ENCODE measurements at places on chromosomes 7 and 10.

- DNase-seq: no peak
Measured at GRCh38 chr7:8913682-8914081, 480.3 kb downstream of the NXPH1 start.

- no peak for DNase-seq
Measured at GRCh38 chr7:128030654-128031611, at the start of gene LRRC4. Gene LRRC4 (minus strand): TSS chr7:128031437. CDS start chr7:128030640, 797 bp downstream.

DNA sequence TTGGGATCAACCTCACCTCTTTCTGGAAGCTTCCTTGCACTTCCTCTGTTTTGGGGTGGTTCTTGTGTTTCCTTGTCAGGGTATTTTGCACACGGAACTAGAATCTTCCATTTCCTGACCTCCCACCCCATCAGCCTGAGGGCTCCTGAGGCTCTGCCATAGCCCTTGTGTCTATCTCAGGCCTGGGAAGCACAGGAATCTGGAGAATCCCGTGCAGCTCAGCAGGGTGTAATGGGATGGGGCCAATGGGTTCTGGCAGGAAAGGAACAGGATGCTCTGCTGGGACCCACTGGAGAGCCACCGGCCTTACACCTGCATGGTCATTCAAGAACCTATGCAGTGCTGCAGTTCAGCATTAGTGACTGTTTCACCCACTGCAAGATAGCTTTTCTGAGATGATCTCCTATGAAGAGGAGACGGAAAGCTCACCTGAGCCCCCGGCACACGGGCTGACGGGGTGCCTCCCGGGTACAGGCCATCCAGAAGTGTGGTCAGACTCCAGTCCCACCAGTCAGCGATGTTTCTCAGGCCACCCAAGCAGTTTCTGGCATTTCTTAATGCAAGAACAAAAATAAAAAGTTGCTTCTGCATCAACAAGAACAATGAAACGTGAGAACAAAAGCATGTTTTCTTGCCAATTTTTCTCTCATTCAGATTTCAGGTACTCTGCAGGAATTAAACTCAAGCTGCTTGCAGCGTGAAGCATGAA, 133.2 kb downstream of the PKD1L1 start:
- no peak for DNase-seq

DNA sequence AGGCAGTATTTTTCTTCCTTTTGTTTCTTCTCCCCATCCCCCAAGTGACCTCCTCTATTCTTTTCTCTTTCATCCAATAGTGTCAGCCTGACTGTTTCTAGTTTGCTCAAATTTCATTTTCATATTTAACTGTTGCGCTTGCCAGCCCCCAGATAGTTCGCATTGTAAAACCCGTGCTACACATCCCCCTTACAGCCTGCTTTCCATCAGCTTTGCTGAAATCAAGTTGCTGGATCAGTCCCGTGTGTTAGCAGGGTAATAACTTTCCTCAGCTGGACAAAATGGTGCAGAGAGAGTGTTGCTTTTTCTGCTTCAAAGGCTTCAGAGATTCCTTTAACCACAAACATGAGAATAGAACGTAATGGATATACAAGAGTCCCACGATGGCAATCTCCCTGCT, 180.6 kb upstream of the NPVF start:
- no peak for DNase-seq

DNA sequence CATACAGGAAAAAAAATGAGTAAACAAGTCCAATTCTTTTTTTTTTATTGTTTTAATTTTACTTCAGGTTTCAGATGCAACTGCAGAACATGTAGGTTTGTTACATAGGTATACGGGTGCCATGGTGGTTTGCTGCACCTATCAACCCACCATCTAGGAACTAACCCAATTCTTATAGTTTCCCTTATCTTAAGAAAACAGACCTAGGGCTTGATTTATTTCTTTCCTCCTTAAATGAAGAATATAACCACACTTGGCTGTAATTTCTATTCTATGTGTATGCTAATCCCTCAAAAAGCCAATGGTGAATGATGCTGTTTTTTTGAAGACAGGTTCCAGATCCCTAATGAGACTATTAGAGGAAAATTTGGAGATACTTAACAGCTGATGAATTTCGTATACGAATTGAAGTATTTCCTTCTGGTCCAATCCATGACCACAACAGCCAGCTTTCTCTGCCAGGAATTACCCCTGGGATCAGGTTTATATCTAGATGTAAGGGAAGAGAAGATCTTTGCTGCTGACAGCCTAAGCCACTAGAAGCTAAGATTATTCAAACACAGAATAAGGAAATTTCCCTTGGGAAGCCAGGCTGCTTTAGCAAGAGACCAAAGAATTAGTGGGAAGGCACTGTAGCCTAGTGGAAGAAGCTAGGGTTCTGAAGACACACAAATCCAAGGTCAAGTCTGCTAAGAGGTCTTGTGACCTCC, 115.8 kb downstream of the INHBA start:
- DNase-seq: no peak
